ENCODE measurements at places on chromosomes 3 and 15.

DNA sequence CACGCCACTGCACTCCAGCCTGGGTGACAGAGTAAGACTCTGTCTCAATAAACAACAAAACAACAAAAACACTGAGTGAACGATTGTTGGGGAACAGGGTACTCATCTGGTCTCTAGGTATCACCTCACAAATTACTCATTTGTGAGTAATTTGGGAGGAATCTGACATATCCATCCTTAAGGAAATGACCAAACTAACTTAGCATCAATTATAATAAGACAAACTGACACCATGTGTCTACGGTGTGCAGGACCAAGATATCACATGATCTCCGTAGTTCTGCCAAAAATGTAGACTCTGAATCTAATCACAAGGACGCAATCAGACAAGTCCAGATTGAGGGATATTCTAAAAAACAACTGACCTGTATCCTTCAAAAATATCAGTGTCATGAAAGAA lies 12.0 kb upstream of the DAPK2 start:
- no peak for DNase-seq

GRCh38 chr3:186922790-186923189 lies 7.5 kb upstream of the ST6GAL1 start:
- DNase-seq, result no peak

GRCh38 chr3:17444865-17445264 lies 297.6 kb downstream of the TBC1D5 start:
- no peak for DNase-seq

GRCh38 chr3:45670991-45671390 lies 18.2 kb upstream of the SACM1L start:
- DNase-seq, result no peak

DNA sequence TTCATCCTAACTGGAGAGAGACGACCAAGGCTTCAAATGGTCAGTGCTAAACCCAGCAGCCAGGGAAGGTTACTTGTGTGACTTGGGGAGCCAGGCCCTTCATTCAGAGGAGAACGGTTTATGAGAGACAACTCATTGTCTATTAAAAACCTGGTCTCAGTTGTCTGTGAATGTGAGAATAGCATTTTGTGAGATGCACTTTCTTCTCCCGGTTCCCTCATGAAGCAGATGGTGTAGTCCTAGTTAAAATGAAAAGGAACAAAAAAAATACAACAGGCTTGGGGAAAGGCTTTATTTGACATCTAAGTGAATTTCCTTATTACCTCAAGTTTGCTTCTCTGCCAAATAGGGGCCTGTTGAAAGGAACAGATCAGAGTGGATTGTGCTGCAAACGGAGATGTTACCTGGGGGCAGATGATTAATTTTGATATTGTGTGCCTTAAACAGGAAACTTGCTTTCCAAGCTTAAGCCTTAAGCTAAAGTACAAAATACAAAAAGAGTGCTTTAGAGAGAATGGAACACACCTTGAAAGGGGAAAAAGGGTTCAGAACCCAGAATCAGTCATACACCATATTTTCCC lies 202.7 kb upstream of the BHLHE40 start:
- DNase-seq, result no peak

GRCh38 chr15:40204100-40204499 lies 34.8 kb upstream of the PAK6 start:
- DNase-seq, result no peak

GRCh38 chr3:42668413-42668760 lies 14.9 kb downstream of the ZBTB47 start:
- DNase-seq, result no peak

GRCh38 chr15:67079361-67079760 lies 14.0 kb downstream of the SMAD3 start:
- no peak for DNase-seq

DNA sequence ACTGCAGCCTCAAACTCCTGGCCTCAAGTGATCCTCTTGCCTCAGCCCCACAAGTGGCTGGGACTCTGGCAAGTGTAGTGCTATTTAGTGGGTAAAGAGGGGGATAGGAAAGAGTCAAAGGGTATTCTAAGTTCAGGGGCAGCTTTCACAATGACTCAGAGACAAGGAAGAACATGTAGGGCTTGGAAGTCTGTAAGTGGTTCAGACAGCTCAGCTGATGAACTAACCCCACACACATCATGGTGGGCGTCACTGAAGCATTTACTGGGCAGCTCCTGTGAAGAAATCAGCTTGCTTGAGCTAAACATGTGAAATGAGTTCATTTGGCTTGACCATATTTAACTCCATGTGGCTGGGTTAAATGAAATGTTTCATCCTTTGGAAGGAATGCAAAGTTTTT lies 34.6 kb upstream of the THSD4 start:
- DNase-seq, result no peak

GRCh38 chr15:67504796-67505195 lies 16.1 kb upstream of the C15orf61 start:
- DNase-seq, result no peak

DNA sequence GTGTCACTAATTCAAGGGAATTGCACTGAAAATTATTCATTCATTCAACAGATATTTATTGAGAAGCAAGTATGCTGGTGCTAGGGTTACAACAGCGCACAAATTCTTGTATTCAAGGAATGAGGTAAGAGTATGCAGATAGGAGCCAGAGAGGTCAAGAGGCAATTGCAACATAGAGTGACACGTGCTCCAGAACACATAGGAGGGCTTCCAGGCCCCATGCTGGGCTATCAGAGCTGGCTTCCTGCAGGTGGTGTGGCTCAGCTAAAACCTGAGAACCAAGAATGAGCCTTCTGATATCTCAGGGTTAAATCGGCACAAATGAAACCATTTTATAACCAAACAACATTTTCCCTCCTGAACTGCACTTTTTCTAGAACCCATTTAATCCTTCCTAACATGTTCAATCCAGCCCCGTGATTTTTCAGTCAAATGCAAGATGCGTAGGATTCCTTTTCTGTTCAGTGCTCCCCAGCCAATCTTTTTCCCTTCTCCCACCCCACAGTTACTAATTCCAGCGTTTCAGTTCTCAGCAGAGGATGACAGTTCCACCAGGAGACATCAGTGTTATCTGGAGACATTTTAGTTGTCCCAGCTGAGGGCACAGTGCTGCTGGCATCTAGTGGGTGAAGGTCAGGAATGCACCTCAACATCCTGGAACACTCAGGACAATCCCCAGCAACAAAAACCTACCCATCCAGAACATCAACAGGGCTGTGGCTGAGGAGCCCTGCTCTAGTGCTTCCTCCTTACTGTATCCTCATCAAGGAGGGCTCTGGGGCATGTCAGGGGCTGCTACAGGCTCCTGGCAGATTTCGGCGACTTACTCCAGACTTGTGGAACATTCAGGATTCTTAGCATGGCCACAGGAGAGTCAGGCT lies 13.1 kb downstream of the CCR5AS start:
- DNase-seq, result peak; percentile 94

GRCh38 chr3:107644631-107645030 lies 121.9 kb downstream of the BBX start:
- no peak for DNase-seq

DNA sequence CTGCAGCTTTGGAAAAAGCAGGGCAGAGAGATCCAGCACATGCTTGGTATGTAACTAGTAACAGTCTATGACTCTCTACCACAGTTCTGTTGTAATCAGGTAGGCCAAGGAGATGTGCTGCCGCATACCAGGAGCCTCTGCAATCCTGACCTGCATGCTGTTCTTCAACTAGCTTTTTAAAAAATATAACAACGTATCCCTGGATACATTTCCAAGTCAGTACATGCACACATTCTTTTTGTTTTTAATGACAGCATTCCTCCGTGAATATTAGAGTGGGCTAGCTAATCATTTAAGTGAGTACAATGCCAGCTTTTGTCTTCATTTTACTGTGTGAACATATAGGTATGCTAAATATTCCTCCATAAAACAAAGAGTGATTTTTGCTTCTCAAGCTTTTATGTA lies 437.8 kb downstream of the RBMS3 start:
- DNase-seq, result no peak

DNA sequence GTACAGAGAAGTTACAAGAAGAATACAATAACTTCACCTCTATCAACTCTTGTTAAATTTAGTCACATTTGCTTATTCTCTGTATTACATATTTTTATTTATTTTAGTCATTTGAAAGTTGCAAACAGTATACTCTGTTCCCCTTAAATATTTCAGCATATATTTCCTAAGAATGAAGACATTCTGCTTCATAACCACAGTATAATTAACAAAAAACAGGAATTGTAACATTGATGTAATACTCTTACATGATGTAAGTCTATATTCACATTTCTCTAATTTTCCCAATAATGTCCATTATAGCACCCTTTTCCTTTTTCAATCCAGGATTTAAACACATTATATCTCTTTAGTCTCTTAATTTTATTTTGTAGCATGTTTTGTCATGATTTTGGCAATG lies 112.0 kb downstream of the AKAP13 start:
- DNase-seq, result no peak

GRCh38 chr3:138940446-138940845 lies 6.5 kb downstream of the FOXL2 start:
- no peak for DNase-seq

- DNase-seq, result no peak
Observed at GRCh38 chr3:37107846-37108245, 66.5 kb downstream of the LRRFIP2 start.

DNA sequence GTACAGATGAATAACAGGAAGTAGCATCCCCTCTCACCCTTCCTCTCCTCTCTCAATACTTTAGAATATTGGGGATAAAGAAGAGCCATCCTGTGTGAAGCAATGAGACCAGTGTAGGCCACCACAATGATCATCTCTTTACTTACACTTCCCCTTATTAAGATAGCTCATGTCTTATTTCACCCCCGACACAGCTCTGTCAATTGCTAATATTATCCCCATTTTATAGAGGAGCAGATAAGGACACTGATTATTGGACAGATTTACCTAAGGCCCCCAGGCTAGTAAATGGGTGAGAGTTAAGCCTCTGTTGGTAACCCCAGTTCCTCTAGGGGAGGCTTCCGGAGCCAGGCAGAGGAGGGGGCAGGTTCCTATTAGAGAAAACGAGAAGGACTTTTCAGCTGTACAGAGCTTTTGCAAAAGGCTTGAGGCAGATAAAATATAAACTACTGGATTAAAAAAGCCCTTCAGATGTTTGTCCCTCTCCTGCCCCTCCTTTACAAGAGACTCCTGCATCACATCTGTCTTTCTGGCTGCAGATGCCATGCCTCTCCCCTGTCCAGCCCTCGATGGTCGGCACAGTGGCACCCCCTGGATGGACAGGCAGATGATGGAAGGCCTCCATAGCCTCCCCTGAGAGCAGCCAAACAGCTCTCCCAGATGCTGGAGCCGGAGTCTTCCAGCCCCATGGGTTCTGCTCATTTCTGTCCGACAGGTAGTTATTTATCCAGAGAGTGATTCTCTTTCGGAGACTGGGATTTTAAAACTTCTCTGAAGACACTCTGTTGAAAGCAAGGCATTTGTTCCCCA lies 49.4 kb upstream of the LCTL start:
- peak; percentile 36 for DNase-seq

DNA sequence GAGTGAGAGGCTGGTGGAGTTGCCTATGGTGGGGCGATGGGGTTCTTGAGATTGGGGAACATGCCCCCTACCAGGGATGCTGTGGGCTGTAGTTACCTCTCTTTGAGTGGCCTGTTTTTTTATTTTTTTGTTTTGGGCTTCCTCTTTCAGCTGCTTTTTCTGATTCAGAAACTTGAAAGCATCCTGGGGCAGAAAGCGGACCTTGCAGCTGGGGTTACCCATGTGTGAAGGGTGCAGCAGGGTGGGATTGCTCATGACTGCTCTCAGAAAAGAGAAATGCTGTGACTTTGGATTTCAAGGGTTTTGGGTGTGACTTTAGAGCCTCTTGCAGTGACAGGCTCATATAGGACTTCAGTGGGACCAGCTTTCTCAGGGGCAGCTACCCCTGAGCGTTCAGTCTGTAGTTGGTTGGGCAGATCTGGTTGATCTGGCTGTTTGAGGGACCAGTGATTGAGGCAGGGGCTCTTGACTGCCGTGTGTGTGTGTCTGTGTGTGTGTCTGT lies 1.8 kb downstream of the LIMD1 start:
- DNase-seq, result peak; percentile 63

- DNase-seq, result peak; percentile 39
Observed at GRCh38 chr15:101445562-101446517, 43.7 kb downstream of the PCSK6 start.

DNA sequence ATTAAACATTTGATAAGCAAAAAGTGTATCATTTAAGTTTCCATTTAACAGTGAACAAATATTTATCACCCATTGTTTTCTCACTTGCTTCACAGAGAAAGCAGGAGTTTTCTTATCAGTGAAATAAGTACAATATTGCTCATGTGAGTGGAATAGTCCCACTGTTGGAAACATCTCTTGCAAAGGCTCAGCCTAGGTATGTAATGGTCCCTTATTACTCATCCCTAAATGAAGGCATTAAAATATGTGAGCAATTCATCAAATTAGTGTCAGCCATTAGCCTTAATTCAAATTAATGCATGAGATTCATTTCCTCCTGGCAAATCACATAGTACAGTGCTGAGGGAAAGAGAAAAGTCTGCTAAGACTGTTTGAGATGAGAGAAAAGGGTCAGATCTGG lies 9.6 kb upstream of the FMN1 start:
- DNase-seq, result no peak

DNA sequence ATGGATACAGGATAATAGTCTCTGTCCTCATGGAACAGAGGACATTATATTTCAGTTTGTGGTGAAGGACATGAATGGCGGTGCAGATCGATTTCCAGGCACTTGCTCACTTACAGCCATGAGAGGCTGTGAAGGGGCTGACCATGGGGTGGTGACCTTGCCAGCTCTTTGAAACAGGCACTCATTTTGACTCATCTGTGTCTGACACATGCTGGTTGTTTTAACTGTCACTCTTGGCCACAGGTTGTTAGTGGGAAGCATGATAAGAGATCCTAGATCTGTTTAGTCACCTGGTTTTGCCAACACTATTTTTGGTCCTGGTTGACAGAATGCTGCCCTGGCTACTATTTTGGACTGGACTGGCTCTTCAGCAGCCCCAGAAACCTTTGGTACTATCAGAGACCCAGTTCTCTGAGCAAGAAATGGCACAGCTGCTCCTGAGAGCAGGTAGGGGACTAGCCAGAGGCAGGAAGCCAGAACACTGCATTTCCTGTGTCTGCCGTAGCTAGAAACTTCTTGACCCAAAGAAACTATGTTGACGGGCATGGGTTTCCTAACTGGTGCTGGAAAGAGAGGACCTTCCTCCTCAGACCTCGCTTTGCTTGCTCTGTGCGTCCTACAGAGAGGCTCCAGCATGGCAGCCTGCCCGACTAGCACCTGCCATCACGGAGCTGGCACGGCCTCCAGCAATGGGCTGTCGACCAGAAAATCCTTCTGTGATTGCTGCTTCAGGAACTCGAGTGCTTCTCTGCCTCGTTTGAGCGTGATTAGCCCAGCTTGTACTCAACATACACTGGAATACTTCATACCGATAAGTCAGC lies 6.3 kb downstream of the PXYLP1 start:
- no peak for DNase-seq

All from HL-60 (cell line).